Right hindlimb (tissue), 1 donor: ENCODE measurements at places on chromosomes 3 and 15.

DNA sequence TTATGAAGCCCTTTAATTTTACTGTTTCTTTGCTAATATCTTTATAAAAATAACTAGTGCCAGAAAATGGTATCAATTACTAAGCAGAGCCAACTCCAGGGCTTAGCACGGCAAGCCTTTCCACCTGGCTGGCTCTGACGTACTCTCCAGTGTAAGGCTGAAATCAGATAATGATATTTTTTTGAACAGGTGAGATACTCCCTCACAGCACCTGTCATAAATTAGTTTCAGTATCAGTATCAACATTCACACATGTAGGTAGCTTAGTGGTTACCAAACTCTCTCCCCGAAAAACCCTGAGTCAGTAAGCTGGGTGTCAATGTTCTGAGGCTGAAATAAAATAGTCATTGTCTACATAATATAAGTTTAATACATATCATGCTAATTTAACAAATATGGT lies 710.1 kb downstream of the SQOR start:
- DNase-seq, result no peak

GRCh38 chr3:99576904-99577559 lies 61.4 kb upstream of the COL8A1 start:
- no peak for DNase-seq

GRCh38 chr15:24772686-24773373 lies 97.3 kb downstream of the NPAP1 start:
- peak; percentile 93 for DNase-seq

DNA sequence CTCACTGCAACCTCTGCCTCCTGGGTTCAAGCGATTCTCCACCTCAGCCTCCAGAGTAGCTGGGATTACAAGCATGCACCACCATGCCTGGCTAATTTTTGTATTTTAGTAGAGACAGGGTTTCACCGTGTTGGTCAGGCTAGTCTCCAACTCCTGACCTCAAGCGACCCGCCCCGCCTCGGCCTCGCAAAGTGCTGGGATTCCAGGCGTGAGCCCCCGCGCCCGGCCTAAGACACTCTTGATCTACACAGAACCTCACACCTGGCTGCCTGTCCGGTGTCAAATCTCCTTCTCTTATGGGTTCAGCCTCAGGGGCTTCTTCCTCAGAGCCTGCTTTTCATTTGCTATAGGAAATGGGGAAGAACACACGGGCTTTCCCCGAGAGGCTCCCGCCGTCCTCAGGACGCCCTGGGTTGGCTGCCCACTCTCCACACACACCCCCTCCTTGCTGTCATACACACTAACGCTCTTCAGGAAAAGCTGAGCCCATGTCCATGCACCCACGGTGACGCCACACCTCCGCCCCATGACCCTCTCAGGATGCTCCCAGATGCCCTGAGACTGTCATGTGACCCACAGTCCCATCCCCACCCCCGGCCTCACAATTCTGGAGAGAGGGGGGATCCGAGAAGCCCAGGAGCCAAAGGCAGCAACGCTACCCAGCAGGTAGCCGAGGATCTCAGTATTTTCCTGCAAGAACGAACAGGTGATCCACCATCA lies 10.4 kb downstream of the TMEM44 start:
- DNase-seq, result peak; percentile 11

- no peak for DNase-seq
These were observed 449.9 kb downstream of the FHIT start for GRCh38 chr3:60801307-60801706.

GRCh38 chr3:83849106-83849730 lies 1109.6 kb upstream of the CADM2 start:
- no peak for DNase-seq
